ENCODE measurements at places on chromosomes 2 and 18.

- DNase-seq, result no peak
Observed at GRCh38 chr2:26759845-26760244, 4.2 kb upstream of the SLC35F6 start.

DNA sequence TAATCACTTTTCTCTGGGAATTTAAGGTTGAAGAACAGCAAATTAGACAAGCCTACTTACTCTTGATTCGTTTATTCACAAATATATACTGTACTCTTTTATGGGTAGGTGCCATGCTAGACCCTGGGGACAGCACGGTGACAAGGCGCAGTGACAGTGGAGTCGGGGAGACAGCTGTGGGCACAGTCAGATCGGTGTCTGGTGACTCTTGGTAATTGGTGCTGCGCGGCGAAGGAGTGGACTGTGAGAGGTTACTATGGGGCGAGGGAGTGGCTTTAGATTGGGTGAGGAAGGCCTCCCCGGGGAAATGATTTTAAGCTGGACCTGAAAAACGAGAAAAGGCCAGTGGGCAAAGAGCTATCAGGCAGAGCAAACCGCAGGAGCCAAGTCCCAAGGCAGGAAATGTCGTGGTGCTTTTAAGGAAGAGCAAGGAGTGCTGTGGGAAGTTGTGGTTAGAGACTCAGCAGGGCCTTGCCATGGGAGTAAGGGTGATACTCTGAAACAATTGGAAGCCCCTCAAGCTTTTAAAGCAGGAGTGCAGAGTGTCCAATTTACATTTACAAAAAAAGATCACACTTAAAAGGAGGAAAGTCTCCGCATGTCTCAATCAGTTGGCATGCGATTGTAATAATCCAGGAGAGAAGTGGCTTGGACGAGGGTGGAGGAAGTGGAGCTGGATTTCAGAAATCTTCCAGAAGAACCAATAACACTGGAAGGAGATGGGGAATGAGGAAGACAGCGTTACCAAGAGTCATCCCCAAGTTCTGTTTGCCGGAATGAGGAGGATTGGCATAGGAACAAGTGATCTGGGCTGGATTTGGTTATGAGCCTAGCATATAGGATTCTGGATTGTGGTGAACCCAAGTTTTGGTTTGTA, 36.1 kb upstream of the TXNDC2 start:
- DNase-seq, result no peak

- no peak for DNase-seq
Observed at GRCh38 chr18:46260016-46260878, 156.1 kb downstream of the HAUS1 start.

GRCh38 chr2:198546122-198546521, 741.7 kb downstream of the PLCL1 start:
- DNase-seq, result no peak

DNA sequence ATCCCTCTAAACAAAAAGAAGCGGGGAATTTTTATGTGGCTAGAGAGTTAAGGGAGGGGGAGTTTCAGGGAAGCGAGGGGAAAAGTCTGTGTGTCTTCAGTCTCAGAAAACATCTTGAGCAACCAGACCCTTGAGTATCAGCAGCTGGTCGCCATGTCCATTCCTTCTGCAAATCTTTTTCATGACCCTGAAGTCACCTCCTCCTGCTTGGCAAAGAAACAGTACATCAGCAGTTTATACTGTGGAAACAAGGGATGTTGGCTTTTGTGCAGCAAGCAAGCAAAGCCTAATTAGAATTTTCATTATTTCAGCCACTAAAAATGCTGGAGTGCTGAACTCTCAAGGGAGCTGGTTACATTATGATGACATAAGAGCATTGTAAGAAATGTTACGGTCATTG, 187.4 kb upstream of the SLC8A1 start:
- no peak for DNase-seq

GRCh38 chr18:26656944-26657536, 108.7 kb upstream of the KCTD1 start:
- DNase-seq, result no peak

GRCh38 chr2:166613226-166613625, 119.2 kb upstream of the SCN7A start:
- DNase-seq, result no peak

GRCh38 chr2:239150125-239151011, 250.5 kb downstream of the HDAC4 start:
- no peak for DNase-seq

Data from activated naive CD4-positive, alpha-beta T cell treated with anti-CD3 and anti-CD28 coated beads, Interleukin-2, amount 50 U/mL, for 16 hours (primary cell).